ENCODE measurements at places on chromosomes 1 and 21.
A peak's percentile ranks its signal among the peaks of the same experiment; 100 is the strongest.

DNA sequence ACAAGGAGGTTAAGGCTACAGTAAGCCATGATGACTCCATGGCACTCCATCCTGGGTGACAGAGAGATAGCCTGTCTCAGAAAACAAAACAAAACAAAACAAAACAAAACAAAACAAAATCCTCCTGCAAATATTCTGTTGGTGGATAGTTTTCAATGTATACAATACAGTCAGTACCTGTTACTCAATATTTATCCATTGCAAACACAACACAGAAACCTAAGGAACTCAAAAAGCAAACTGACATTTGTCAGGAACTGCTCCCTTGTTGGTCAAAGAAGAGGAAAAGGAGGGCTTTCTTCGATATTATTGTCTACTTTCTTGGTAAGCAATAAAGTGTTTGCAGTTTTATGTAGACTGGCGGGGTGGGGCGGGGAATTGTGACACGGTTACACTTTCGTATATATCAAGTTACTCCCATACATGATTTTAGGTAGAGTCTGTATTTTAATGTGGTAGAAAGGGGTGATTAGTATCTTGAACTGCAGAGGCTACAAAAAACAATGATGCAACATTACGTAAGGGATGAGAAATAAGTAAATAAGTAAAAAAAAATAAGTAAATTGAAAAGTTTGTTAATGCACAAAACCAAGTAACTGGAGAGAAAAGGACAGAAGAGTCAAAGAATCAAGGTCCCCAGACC, 31.8 kb downstream of the APP start:
- DNase-seq: no peak

DNA sequence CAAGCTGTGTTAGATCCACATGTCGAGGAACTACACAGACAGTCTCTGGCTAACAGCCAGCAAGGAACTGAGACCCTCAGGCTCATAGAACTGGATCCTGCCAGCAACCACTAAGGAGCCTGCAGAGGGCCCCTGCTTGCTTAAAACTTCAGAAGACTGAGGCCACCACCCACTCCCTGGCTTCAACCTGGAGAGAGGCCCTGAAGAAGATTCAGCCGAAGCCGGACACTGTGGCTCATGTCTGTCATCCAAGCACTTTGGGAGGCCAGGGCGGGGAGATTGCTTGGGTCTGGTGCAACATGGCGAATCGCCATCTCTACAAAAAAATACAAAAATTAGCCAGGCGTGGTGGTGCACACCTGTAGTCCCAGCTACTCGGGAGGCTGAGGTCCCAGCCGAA, 92.6 kb upstream of the TMPRSS2 start:
- DNase-seq: no peak

DNA sequence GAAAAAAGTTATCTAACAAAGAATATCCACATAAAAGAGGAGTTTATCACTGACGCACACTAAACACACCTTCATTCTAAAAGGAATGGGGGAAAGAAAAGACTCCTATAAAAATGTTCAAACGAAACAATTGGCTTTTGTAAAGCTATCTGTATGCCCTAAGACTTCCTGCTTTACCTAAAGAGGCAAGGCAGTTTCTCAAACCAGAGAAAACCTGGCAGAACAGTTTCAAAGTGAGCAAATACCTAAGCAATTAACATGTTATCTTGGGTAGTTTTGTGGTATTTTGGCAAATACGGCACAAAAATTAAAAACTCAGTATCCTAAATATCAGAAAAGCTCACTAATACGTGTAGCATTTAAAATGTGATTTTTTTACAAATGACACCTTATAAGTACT, 1.9 kb downstream of the PUM1 start:
- DNase-seq: no peak

DNA sequence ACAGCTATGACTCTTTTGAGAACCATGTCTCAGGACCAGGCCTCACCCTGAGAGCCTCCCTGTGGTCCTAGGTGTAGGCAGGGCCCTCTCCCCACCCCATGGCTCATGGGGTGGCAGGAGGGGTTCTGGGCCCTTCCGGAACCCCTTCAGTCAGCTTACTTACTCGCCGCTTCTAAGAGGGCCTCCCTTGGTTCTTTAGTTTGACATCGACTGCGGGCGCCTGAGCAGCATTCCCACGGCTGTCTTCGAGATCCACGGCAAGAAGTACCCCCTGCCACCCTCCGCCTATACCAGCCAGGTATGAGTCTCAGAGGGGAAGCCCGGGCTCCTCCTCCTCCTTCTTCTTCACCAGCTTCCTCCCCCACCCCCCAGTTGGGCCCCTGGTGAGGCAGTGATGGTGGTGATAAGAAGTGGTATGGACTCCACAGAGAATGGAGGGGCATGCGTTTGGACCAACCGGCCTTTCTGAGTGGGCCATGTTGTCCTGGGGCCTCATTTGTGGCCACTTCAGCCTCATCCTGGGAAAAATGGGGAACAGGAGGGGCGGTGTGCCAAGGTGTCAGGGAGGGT, 28.9 kb downstream of the KCNA10 start:
- no peak for DNase-seq

- DNase-seq: no peak
Measured at GRCh38 chr1:234000557-234001041, 96.1 kb downstream of the SLC35F3 start.

DNA sequence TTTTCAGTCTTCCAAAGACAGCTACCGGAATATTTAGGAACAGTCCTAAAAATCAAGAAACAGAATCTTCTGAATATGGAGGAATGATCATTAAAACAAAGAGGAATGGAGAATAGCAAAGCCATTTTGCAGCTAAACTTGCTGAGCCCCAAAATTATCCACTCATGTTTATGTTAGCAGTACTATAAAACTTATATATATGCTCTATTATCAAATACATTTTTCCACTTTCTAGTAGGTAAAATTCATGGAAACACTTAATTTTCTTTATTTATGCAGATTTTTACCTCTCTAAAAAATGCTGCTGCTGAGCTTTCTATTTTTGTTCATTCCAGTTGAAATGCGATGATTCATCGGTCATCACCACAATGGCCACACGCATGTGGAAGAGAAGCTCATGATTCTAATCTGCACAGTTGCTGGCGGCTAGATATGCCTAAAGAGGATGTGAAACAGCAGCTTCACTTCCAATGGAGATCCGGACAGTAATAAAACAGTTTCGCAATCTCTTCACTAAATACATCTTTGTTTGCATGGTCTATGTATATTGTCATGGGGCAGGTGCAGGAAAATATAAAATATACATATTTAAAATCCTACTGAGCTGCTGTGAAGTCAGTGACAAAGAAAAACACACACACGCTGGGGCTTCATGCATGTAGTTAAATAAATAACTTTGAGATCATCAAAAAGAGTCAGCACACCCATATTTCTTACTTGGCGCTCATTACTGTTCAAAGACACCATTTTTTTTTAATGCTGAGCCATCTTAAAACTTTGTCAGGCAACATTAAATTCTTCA, 292.2 kb downstream of the SMYD3 start:
- DNase-seq: peak; percentile 94

DNA sequence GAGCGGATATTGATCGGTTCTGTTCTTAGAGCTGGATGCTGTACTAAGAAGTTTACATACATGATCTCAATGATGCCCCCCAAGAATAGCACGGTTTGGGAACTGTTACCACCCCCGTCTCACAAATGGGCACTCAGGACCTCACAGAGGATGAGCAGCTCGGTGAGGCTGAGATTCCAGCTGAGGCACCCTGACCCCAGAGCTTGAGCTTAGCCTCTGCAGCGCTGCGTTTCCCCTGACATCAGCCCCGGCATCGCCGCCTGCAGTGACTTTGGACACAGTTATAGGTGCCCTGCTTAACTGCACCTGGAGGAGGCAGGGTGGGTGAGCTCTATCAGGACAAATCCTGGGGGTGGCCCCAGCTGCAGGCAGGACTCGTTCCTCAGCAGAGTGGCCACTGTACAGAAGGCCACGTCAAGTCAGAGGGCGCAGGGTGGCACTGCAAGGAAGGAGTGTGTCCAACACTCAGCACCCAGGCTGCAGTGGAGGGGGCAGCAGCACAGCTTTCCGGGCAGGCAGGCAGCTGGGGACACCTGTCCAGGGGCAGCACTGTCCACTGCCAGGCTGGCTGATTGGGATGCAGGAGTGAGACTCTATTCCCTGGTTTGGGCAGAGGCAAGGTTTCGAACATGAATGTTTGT, 65.8 kb upstream of the ABCG1 start:
- DNase-seq: no peak

- DNase-seq: peak; percentile 28
Measured at GRCh38 chr1:194055536-194055935, 869.1 kb upstream of the B3GALT2 start.

GRCh38 chr1:196344453-196344852, 263.8 kb downstream of the KCNT2 start:
- DNase-seq: no peak

DNA sequence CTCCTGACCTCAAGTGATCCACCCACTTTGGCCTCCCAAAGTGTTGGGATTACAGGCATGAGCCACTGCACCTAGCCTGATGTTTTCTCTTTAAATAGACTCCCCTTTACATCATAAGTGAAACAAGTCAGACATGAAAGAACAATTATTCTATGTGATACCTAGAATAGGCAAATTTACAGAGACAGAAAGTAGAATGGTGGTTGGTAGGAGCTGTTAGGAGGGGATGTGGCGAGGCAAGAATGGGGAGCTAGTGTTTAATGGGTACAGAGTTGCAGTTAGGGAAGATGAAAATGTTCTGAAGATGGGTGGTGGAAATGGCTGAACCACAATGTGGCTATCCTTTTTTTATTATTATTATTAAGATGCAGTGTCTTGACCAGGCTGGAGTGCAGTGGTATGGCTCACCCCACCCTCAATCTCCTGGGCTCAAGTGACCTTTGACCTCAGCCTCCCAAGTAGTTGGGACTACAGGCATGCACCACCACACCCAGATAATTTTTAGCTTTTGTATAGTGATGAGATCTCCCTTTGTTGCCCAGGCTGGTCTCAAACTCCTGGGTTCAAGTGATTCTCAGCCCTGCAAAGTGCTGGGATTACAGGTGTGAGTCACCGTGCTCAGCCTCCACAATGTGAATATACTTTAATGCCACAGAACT, 28.4 kb downstream of the ELF3 start:
- no peak for DNase-seq

GRCh38 chr1:154557939-154558719, at the start of gene UBE2Q1:
TSS of gene UBE2Q1 (minus strand) at chr1:154558662. CDS start at chr1:154558553, 109 bp downstream.
- DNase-seq: peak; percentile 55

DNA sequence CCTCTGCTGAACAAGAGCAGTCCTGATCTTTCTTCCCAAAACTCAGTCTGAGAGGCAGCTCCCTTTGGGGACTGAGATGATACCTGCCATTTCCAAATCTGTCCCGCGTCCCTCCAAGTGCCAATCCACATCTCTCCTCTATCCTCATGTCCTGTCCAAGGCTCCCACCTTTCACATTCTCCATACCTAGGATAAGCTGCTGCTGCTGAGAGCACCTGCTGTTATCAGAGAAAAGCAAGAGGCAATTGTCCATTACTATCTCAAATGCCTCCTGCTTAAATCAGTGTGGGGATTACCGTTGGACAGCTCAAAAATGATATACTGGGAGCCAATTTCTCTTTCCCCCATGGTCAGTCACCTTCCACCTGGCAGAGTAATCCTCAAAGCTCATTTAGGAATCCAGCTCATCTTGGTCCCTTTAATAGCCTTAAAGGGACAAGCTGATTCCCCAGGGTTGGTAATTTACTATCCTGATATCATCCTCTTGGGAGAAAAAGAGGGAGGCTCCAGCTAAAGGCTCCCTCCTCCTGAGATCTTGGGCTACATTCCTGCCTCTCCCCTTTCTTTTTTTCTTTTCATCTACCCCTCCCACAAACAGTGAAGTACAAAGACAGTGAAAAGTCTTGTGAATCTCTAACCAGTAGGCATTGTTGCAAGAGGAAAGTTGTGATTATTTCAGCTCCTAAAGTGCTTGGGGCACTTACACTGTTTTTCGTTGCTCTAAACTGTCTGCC, 278.1 kb upstream of the CAMK1G start:
- DNase-seq: no peak

DNA sequence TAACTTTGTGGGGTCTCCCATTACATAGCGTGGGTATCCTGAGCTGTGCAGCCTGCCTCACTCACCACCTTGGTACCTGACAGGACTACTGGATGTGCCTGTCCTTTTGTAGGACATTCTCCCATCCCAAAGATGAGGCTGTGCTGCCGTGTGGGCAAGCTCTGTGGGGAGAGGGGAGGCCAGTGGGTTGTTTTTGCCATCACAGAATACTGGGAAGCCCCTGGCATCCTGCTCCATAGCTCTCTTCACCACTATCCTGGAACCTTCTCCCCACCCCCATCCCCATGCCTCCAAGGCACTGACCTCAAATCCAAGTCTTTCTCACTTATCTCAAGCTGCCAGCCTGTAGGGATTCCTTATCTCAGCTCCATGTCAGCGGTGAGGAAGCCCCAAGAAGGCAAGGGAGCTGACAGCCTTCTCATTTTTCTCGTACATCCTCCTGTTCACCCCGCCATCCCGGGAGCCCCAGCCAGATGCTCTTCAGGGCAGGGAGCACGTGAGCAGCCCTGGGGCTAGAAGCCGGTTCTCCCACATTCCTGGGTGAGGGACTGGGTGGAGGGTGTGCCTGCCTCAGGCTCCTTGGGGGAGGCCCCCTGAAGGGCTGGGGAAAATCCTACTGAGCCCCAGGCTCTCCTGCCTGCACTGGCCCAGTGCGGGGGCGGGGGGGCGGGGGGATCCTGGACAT, 2.4 kb upstream of the ELF3 start:
- no peak for DNase-seq

GRCh38 chr1:167791281-167792187, 69.8 kb downstream of the MPZL1 start:
- DNase-seq: peak; percentile 95

DNA sequence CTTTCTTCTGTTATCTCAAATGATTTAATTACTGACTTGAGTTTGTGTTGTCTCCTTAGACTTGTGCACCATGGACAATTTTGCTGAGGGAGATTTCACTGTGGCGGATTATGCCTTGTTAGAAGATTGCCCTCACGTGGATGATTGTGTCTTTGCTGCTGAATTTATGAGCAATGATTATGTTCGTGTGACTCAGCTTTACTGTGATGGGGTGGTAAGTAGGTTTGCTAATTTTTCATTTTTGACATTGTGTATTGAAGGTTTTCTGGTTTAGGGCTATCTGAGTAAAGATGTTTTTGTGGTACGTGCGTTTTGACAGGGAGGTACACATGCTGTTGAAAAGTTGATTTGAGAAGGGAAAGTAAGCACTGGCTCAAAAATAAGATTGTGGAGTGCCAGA, 14.1 kb downstream of the TTC3 start:
- peak; percentile 26 for DNase-seq

- DNase-seq: peak; percentile 85
Measured at GRCh38 chr1:160795951-160796383, at the start of gene LY9. TSS of gene LY9 (plus strand) at chr1:160796174. CDS start at chr1:160796188, 14 bp downstream.

DNA sequence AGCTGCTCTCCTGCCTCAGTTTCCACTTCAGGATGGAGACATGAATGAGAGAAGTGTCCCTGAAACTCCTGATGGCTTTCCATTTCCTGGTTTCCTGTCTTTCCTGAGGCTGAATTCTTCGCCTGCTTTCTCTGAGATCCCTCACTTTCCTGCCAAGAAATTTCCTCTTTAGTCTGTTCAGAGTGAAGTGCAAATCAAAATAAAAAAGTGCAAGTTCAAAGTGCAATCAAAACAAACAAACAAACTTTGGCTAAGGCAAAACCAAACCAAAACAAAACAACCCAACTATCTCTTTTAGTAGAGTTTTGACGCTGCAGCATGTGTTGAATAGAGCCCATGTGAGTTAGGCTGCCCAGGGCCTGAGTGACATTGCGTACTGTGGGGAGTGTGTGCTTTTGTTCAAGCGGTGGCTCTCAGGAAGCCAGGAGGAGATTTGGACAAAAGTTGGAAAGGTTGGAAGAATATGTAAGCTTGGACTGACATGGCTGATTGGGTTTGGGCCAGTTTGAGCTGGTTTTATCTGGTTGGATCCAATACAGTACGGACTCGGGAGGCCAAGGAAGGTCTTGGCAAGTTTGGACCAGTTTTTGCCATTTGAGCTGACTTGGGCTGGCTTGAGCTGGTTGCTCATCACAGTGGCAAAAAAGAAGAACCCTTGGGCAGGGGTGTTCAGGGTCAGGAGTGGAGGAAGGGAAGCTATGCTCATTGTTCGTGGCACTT, 61.1 kb upstream of the TINAGL1 start:
- no peak for DNase-seq

All from suppressor macrophage treated with lipopolysaccharide for 4 hours (primary cell).